Stimulated activated CD8-positive, alpha-beta memory T cell treated with anti-CD3 and anti-CD28 coated beads, Interleukin-4, amount 100 ng/mL, for 1 hour (primary cell): ENCODE measurements at places on chromosomes 1 and 21.
A peak's percentile ranks its signal among the peaks of the same experiment; 100 is the strongest.

- no peak for DNase-seq
These were observed 6.9 kb downstream of the PINK1 start for GRCh38 chr1:20640183-20640597.

- DNase-seq, result no peak
These were observed 14.6 kb upstream of the ACBD3 start for GRCh38 chr1:226201029-226201593.

DNA sequence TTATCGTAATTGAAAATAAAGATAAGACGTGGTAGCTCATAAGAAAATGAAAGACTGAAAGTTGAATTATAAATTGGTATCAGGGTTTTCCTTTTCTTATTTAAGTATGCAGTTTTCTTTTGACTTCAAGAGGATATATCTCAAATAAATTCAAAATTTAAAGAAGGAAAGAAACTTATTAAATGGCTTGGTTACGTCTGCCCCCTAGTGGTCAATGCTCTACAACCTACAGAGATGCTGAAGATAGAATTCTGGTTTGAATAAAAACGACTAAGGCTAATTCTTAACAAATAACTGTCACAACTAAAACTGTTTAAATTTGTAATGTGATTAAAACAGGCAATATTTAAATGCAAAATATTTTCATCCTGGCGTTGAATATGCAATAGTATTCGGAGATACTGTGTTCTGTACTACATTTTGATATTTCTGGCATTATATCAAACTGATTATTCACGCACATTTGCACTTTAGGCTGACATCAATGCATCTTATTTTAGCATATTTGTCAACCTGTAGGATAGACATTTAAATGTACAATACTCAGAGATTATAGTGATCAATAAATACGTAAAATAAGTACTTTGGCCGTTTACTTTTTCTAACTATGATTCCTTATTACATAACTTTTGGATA, 26.8 kb downstream of the IFI44 start:
- peak; percentile 20 for DNase-seq

DNA sequence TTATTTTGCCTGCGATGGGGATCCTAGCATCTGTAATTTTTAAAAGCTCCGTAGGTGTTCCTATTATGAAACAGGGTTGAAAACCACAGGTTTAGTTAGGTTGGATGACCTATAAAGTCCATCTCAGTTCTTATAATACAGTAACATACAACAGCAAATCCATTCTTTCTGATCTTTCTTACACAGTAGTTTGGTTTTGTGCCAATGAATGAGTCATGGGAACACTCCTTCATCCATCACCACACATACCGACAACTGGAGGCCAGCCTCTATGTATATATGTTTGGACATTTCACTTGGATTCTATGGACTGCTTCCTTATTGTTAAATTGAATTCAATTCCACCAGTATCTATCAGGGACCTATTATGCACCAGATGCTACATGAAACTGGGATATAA, 118.4 kb upstream of the L1TD1 start:
- no peak for DNase-seq

- no peak for DNase-seq
These were observed 86.8 kb downstream of the COL24A1 start for GRCh38 chr1:86069757-86070145.

GRCh38 chr1:241817331-241817792, 30.6 kb upstream of the EXO1 start:
- DNase-seq, result no peak

GRCh38 chr1:32047701-32048100, 25.0 kb upstream of the TMEM39B start:
- DNase-seq, result no peak

DNA sequence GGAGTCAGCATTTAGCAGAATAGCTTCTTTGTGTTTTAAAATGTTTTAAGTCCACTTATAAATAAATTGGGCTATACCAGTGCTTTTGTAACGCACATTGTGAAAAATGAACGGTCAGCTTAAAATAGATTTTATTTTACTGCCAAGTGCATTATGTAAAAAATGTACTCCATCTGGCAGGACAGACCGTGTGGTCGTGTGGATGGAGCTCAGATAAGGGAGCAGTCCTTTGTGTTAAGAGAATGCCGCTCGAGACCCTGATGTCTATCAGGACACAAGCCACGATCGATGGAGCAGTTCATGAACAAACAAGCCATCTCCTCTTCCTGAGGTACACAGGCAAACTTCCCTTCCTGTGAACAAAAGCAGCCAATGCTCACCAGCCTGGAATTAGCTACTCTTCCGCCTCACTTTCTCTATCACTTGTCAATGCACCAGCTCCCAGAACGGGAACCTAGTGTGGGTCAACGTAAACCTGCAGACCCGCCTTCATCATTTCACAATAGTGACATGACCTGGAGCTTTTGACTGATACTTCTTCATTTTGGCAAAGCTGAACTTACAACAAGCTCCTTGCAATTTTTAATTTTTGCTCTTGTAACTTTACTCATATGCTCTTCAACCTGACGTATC, 243.5 kb downstream of the TGFB2 start:
- DNase-seq, result no peak

DNA sequence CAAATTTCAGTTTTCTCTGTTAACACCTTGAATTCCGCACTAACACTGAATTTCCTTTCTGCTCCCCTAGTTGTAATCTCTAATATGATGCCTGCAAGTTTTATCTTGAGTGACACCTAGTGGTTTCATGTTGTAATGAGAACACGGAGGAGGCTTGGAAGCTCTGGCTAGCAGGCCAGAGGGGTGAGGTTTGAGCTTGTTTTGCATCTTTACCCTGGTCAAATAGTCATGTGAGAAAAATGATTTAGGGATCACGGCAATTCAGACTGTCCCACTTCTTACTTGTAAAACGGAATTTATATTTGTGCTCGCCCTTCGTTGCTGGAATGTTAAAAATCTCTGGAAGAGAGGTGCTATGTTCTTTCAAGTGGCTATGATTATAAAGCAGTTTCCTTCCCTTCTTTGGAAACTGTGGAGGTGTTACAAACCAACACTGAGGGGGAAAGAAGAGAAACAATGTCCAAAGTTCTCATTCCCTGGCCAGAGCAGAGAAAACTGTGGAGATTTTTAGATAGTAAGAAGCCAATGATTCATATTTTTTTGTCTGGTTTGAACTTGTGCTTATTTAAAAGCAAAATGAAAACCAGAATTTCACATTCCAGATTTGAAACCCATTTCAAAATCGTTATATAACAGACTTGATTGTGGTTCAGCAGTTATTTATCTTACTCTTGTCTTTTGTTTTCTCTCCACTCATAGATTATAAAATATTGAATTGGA, 5.3 kb upstream of the MROH9 start:
- no peak for DNase-seq

DNA sequence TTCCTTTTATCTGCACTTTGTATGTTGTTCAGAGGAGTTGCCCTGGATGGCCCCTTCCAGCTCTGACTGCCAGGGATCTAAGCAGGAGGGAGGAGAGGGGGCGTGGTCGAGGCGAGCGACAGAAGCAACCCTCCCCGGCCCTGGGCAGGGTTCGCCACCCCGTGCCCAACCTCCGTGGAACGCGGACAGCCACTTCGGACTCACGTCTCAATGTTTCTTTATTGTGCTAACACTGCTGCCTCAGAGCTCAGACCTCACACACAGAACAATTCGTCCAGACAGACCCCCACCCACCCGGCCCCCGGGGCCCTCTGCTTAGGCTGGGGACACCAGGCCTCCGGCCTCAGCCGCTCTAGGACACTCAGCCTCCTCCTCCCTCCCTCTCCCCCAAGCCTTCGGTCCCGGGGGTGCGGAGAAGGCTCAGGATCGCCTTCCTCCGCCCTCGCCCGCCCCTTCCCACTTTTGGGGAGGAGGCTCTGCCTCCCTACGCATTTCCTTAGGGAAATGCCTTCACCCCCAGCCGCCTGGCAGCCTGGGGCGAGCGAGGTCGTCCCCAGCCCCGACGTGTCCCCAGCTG, 8.3 kb downstream of the VSIG8 start:
- DNase-seq, result no peak

DNA sequence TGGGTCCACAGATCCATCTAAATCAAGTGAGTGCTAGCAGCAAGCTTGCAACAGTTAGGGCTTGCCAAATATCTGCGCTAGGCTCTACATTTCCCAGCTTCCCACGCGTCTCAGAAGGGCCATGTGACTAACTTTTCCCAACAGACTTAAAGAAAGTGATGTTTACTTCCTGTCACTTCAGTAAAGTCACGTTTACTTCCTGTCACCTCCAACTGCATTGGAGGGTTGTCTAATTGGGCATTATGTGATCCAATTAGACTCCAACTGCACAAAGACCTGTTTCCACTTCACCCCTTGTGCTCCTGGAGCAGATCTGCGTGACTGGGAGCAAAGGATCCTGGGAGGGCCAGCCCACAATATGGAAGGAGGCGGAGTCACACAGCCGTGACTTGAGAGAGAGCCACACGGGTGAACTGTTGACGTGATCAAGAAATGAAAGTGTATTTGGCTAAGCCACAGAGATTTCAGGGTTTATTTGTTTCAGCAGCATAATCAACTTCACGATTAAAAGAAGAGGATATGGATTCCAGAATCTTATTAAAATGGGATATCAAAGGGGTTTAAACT, 77.7 kb downstream of the CYYR1 start:
- DNase-seq, result no peak

DNA sequence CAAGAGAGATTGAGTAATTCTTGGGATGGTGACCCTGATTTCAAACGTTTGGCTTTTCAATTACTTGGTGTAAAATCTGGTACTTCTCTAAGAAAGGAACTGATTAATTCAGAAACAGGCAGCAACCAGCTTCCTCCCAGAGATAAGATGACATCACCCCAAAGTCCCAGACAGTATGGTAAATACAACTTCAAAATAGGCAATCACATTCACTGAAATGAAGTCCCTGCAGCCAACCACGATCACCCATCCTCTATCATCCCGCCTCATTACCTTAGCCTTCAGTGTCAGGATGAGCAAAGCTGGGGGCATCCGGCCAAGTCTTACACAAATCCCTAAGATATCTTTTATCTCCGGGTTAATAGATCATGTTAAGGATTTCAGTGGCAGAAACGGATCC, 26.4 kb upstream of the RUNX1 start:
- DNase-seq, result no peak
